ENCODE measurements at places on chromosomes 16 and 17.
A peak's percentile ranks its signal among the peaks of the same experiment; 100 is the strongest.

DNA sequence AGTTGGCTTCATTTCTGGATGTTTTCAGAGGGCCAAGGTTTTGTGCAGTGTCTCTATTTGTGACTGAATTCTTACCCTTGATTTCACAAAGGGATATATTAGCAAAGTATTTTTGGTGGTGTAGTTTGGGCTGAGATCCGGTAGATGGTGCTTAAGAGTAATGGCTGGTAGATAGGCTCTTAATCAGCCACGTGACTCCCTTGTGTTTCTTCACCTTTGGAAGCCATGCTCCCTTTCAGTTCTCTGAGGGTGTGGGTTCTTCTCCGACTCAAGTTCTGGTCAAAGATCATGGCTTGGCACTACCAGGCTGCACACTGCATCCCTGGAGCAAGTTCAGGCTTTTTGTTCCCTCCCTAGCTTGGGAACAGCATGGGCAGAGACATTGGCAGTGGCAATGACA, 887.3 kb downstream of the CDH8 start:
- DNase-seq, result no peak

DNA sequence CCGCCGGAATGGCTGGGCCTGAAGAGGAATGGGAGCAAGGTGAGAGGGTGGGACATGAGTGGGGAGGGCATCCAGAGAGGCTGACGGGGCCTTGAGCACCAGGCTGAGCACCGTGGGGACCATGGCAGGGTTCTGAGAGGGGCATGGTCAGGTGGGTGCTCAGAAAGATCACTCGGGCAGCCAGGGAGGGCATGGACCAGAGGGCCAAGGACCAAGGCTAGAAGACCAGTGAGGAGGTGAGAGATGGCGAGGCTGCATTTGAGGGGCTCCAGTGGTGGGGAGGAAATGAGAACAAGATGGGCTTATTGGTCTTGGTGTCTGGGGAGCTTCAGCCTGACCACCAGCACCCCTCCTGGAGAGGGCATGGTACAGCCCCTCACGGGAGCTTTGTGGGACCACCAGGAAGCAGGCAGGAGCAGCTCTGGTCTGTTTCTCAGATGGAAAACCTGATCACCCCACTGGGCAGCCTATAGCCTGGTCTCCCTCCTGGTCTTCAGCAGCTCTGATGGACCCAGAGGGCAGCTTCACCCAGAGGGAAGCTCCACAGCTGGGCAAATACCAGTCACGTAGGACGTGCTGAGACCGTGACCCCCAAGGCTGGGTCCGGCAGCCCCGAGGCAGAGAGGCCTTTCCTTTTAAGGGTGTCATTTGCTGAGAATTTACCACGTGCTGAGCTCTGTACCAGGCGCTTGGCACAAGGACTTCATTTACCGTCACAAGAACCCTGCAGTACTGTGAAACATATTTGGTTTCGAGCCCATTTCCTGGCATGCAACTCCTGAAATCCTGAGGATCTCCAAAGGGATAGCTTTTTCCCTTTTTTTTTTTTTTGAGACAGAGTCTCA, 11.4 kb upstream of the NCBP3 start:
- DNase-seq, result no peak

GRCh38 chr16:56298116-56298515, 106.8 kb downstream of the GNAO1 start:
- peak; percentile 89 for DNase-seq

- no peak for DNase-seq
Observed at GRCh38 chr16:51487880-51488279, 336.8 kb upstream of the SALL1 start.

GRCh38 chr17:38619937-38620550, 14.3 kb upstream of the SRCIN1 start:
- no peak for DNase-seq

- DNase-seq, result no peak
Observed at GRCh38 chr17:55134486-55135157, 130.1 kb upstream of the HLF start.

DNA sequence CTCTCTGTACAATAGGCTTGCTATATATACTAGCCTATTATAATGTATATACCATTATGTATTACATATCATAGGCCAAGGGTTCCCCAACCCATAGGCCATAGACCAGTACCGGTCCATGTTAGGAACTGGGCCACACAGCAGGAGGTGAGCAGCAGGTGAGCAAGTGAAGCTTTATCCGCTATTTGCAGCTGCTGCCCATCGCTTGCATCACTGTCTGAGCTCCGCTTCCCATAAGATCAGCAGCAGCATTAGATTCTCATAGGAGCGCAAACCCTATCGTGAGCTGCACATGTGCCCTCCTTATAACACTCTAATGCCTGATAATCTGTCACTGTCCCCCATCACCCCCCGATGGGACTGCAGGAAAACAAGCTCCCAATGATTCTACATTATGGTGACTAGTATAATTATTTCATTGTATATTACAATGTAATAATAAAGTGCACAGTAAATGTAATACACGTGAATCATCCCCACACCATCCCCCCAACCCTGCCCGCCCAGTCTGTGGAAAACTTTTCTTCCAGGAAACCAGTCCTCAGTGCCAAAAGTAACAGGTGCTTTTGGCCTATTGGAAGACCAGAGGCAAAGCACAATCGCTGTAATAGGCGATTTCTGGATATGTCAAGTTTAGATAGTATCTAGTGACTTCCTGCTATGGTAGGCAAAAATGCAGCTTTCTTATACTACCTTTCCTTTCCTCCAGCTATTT, 84.1 kb downstream of the MYH11 start:
- no peak for DNase-seq

GRCh38 chr17:19287651-19288050, 50.5 kb downstream of the EPN2 start:
- DNase-seq, result no peak

GRCh38 chr17:4086041-4086483, 56.8 kb downstream of the ZZEF1 start:
- no peak for DNase-seq

- DNase-seq, result no peak
Observed at GRCh38 chr17:27888067-27888466, 5.1 kb downstream of the LYRM9 start.

DNA sequence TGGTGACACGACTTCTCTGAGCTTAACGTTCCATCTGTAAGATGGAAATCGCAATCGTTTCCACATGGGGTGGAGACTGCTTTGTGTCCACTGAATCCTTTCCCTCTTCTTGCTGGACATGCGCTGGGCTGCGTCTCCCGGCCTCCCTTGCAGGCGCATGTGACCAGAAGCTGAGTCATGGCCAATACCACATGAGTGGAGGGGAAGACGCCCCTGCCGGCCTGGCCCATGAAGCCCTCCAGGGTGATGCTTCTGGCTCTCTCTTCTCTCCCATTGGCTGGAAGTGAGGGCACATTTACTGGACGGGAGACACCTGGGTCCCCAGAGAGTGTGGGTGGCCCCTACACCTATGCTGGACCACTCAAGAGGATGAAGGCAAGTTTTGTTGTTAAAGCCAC, 71.1 kb downstream of the DYNLRB2 start:
- no peak for DNase-seq

DNA sequence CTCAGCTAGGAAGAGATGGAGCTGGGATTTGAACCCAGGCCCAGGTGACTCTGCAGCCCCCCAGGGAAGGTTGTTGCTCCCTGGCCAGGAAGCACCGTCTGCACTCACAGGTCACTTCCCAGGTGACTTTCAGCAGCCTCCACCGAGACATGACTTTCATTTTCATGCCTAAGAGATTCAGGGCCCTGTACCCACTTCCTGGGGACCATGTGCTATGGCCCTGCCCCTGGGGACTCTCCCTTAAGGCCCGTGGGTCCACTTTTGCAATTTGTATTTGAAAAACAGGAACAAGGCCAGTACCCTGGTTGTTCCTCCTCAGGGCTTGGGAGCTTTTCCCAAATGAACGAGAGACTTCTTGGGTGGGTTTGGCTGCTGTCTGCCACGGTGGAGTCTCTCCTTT, 191.0 kb downstream of the IRF8 start:
- peak; percentile 19 for DNase-seq

GRCh38 chr17:57514614-57515013, 230.5 kb downstream of the CCDC182 start:
- DNase-seq, result no peak

GRCh38 chr17:72608436-72608835, 484.1 kb downstream of the SLC39A11 start:
- no peak for DNase-seq

DNA sequence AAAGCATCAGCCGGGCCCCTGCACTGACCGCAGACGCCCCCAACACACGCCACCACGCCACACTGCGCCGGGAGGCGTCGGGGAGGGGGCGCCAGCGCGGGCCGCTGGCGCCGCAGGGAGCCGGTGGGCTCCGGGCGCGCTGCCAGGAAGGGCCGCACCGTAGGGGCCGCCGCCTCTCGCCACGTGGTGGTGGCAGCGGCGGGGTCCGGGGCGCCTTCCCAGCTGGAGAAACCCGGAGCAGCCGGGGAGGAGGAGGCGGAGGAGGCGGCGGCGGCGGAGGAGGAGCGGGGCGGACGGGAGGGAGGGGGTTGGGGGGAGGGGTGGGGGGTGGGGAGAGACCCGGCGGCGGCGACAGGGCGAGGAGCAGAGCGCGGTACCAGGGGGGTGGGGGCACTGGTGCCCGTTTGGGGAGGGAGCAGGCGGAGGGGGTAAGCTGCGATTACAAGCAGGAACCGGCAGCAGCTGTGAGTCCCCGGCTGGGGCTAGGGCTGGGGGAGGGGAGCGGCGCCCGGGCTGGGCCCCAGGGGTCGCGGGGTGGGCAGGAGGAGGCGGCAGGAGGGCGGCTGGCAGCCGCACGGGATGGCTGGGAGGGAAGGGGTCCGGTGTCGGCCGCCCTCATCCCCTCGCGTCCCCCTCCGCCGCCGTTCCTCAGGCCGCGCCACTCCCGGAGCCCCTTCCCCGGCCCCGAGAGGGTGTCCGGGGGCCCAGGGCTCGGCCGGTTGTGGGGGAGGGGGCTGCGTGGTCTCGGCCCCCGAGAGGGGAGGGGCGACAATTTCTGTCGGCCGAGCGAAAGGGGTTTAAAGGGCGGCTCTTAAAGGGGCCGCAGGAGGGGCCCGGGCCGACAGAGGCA, at the start of gene TBKBP1:
Gene TBKBP1 (plus strand): TSS at position 431 of the 850 bp plus-strand sequence. CDS start 1,952 bp downstream, outside the sequence.
- DNase-seq, result peak; percentile 92

- DNase-seq, result no peak
Observed at GRCh38 chr16:84155771-84156170, 10.7 kb downstream of the DNAAF1 start.

Measured in common myeloid progenitor, CD34-positive (primary cell).